Nucleus accumbens (tissue), 56 donors: ENCODE measurements at places on chromosomes 2 and 18.

GRCh38 chr2:120316071-120316470 is 29.9 kb upstream of the INHBB start:
- no peak for DNase-seq

GRCh38 chr2:210440206-210440605 is 36.4 kb downstream of the LANCL1 start:
- no peak for DNase-seq

DNA sequence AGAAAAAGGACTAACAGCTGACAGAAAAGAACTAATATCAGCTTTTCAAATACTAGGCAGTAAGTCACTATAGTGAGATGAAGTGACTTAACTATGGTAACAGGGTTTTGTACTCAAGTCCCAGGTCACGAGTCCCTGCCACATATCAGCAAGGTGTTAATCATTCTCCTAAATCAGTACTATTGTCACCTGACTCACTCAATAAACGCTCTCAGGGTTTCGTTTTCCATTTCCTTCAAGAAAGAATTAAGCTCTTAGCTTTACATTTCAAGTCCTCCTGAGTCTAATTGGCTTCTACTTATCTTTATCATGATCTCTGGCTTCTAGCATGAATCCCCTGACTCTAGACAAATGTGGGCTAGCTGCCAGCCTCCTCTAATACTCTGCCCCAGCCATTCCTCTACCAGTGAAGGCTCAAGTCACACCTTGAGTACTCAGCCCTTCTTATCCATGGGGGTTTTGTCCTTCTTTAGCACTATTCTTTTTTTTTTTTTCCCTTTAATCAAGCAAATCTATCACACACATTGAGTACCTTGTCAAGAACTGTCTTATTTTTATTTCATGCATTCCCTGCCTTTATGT is 20.0 kb downstream of the BUB1 start:
- no peak for DNase-seq

- no peak for DNase-seq
These were observed 316.8 kb upstream of the KCNH7 start for GRCh38 chr2:163155279-163155883.

DNA sequence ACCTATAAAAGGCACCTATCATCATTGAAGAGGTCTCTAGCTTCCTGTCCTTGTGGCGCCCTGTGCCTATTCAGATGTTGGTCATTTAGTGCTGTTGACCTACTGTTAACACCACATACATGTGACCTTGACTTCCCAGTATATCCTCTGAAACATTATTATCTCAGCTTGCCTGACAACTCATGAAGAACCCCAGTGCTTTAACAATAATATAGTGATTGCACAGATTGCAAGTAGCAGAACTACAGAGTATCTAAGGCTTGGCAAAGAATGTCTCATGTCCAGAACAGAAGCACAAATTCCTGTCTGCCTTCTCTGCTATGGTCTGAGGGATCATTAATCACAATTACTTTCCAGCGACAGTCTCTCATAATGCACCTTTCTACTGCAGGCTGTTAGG is 165.3 kb downstream of the LCLAT1 start:
- no peak for DNase-seq

DNA sequence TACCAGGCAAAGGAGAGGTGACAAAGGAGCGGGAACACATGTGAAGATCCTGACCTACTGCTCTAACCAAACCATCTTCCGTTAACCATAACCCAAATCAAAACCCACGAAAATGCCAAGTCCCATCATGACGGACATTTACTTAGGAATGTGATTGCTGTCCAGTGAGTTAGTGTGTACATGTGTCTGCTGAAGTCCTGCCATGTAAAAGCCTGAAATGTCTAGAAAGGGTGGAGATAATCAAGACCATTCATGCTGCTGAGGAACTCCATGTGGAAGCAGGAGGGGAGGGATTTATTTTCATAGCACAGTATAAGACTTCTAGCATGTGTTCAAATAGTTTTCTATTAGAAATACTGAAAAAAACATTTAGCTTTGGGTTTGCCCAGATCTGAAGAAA is 137.0 kb upstream of the BOD1L2 start:
- DNase-seq, result no peak

DNA sequence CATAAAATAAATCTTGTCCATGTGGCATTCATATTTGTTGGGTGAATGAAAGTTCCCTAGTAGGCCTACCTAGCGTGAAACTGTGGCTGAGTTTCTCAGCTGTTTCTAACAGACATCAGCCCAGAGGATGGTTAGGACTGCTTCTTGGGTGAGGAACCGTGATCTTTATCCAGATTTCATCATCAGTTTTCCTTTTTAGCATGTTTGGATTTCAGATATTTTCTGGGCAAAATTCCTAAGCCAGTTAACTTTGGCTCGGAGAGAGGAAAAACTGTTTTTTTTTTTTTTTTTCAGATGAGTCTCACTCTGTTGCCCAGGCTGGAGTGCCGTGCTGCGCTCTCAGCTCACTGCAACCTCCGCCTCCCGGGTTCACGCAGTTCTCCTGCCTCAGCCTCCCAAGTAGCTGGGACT is 53.5 kb downstream of the DGKD start:
- DNase-seq, result no peak

- DNase-seq, result no peak
These were observed 40.8 kb downstream of the DSEL start for GRCh38 chr18:67475673-67476072.

DNA sequence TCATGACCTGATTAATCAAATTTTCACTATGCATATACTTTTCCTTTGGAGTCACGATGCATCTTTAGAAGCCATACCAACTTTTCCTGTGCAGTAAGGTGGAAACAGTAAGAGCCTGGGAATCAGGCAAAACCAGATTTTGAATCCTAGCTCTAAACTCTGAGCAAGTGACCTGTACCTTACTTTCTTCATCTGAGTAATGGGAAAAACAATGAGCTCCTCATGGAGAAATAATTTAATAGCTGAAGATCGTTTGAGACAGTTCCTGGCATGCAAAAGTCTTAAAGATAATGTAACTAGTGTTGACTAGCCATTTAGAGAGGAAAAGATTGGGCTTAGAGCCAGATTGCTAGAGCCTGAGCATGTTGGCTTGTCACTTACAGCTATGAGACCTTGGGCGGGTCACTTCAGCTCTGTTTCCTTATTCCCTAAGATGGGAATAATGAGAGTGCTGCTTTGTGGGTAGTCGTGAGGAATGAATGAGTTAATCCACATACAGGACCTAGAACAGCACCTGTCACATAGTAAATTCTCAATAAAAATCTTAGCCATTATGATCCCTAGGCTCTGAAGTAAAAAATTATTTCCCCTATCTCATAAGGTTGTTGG is 17.7 kb upstream of the CCNYL1 start:
- no peak for DNase-seq

DNA sequence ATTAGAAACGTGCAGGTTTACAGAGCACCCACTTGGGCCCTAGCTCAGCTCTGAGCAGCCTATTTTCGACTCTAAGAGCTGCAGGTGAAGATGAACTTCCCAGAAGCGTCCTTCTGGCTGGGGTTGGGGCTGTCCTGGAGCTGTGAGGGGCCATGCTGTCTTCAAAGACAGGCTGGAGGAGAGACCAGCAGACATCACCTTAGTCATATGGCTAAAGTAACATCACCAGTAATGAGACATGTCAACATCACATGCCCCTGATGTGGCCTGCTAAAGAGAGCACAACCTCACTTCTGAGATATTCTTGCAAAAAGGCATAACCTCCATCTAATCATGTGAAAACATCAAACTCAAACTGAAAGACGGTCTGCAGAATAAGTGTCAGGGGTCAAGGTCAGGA is 87.2 kb upstream of the ZNF532 start:
- DNase-seq, result no peak

DNA sequence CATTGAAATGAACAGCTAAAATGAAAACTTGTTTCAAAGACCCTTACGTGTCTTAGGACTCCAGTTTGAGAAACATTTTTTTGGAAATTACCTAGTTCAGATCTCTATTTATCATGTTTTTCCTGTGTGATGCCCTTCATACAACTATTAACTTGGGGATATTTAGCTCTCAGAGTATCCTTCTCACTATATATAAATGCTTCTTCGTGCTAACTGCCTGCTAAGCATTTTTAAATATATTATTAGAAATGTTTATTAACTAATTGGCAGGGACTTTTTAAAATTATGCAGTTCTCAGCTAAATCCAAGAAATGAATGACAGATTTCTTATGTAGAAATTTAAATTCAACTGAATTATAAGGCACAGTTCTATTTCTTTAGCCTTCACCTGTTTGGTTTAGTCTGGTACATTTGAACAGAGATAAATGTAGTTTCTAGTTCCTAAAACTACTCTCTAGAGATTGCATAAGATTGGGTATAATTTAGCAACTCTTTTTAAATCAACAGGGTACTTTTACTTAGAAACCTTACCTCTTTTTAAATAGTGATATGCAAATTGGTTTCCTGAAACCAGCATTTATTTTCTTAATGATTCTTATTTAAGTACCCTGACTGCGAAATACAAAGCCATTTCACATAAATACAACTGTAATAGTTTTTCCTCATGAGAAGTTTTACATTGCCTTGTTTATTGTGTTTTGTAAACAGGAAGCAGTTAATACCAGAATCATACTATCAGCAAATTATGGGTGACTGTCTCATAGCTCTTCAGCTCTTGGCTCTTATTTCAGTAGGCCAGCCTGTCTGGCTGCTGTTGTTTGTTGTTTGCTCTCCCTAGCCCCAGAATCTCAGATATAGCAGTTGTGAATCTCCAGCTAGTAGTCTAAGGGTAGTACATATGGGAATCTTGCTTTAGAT is 140.7 kb downstream of the PTRHD1 start:
- DNase-seq, result no peak

DNA sequence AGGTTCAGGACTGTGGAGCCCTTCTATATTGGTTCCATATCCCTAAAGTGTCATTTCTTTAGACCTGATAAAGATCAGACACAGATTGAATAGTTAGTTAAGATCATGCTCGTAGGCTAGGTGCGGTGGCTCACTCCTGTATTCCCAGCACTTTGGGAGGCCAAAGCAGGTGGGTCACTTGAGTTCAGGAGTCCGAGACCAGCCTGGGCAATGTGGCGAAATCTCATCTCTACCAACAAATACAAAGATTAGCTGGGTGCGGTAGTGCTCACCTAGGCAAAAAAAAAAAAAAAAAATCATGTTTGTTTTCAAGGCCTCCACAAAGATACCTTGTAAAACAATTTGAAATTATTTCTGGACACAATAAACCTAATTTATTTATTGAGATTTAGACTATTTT is 4.6 kb upstream of the ANKAR start:
- DNase-seq, result no peak

DNA sequence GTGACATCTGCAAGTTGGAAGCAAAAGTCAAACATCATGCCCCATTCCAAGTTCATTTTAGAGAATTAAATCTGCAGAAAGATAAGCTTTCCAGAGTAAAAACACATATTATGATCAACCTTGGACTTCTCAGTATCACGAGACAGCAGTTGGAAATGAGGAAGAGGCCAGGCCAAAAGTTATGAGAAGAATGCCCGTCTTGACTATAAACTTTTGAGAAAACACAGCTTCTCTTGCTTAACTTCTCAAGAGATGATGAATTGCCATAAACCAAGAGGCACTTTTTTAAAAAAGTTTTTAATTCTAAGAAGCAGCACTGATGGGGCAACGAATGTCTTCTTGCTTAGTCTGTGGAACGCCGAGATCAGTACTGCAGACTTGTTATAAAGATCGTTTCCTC is 52.6 kb upstream of the NFU1 start:
- no peak for DNase-seq
